Stimulated activated CD4-positive, alpha-beta T cell treated with anti-CD3 and anti-CD28 coated beads, Interleukin-4, amount 100 ng/mL, for 48 hours (primary cell): ENCODE measurements at places on chromosomes 5 and 9.

DNA sequence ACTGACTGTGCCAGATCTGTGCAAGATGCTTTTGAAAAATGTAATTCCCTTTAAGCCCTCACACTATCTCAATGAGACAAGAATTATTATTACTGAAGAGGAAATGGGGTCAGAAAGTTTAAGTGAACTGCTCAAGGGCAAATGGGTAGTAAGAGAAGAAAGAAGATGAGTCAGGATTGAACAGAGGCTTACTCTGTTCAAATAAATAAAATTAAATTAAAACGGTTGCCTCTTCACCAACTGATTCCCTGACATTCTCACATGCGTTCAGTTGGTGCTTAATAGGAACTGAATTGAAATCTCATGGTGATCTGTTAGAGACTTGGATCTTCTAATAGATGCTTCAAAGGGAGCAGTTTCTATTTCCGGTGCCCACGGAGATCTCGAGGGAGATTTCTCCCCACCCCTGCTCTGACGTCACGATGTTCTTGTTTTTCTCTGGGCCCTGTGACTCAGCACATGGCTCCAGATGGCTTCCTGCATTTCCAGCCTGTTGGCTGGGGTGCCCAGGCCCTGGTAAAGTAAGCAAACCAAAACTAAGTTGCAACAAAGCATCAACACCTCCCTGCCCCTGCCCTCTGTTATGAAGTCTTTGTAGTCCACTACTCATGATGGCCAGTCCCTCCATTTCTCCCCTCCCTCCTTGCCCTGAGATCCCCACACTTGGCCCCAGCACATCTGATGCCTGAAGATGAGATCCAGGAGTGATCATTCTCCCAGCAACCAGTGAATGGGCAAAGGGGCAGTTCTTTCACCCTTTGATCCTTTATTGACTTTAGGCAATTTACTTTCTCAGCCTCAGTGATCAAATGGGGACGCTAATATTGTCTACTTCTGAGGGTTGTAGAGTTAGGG is 106.1 kb upstream of the CPEB4 start:
- DNase-seq: peak; percentile 27

- no peak for DNase-seq
Measured at GRCh38 chr9:25990376-25990775, 312.1 kb upstream of the TUSC1 start.

DNA sequence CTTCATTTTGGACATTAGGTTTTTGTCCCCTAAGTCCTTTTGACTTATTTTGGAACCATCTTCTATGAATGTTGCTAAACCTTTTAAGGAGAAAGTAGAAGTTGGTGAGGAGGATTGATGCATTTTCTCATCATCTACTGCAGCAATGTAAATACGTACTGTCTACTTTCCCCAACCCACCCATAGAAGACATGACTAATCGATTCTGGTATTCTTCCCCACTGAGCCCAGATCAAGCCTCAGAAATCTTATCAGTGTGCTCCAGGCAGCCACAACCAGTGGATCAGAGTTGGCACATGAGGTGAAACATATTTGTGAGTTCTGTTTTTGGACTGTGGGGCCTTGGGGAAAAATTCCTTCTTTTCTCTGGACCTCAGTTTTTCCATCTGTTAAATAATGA is 57.7 kb downstream of the FGF18 start:
- DNase-seq: no peak

GRCh38 chr9:12776513-12777055 is 1.8 kb downstream of the LURAP1L start:
- DNase-seq: no peak

DNA sequence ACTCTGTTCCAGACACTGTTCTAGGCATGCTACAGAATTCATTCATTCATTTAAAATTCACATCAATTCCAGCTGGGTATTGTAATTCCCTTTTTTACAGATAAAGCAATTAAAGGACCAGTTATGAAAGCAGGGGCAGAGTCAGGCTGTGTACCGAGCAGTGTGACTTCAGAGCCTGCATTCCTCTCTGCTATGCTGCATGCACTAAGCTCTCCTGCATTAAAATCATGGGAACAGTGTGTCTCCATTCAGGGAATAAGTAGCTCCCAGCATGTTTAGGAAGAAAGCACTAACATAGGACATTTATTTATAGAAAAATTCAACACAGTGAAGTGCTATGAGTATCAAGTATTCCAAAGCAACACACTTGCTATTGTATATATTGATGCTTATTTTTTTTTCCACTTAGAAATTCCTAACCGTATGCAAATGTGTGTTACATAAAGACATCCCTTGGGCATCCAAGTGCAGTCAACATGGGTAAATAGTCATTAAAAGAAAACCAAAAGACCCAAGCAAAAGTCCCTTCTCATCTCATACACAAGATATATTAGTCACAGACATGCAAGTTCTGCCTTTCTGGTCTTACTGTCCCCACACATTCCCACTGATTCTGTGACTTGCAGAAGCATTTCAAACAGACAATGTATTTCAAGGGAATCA is 173.7 kb downstream of the GABRB2 start:
- DNase-seq: no peak

DNA sequence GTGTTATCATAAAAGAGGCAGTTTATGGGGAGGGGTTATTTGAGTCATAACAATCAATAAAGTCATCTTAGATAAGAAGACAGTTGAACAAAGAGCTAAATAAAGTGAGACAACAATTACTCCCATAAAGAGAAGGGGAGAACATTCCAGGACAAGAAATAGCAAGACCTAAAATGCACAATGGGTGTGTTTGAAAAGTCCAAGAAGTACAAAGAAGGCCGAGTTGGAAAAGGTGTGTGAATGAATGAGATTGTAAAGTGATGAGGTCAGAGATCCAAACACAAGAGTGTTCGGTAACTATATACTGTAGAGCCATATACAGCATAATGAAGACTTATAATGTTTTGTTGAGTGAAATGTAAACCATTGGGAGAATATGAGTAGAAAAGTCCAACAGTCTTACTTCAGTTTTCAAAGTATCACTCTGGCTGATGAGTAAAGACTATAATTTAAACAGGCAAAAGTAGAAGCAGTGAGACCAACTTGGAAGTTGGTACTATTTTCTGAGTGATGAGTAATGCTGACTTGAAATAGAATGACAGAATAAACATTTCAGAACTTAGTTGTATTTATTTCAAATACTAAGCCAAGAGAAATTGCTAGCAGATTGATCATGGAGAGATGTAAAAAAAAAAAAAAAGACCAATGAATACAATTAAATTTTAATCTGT is 868.7 kb upstream of the CDH9 start:
- DNase-seq: no peak

DNA sequence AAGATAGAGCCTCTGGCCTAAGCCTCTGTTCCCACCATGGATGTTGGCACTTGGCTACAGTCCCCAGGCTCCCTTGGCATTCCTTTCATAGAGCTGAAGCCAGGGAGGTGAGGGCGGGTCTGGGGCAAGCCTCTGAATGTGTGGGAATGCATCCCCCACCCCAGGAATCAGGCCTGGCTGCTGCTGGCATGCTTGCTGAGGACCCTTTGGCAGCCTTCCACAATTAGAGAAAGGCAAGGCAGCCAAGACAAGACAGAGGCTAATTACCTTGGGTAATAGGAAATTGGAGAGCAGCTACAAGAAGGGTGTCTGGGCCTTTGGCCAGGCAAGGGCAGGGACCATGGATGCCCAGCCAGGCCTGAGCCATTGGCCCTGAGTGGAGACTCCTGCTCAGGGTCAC is 204.4 kb upstream of the TRIM32 start:
- no peak for DNase-seq

DNA sequence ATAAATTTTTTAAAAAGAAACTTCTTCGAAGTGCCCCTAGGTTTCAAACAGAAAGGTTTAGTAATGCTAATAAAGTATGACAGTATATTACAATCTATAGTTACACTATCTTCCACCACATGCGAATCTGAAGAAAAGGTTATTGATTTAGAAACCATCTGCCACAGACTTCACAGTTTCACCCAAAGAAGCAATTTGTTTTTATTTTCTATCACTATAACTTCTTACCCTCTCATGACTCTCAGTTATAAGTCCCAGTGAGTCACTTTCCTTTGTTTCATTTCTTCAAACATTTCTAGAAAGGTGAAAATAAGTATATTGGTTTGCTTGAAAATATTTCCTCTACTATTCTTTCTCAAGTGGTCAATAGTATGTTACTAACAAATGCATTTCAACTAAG is 93.6 kb downstream of the MCTP1 start:
- DNase-seq: no peak

GRCh38 chr5:164002628-164003027 is 497.2 kb downstream of the MAT2B start:
- DNase-seq: no peak

DNA sequence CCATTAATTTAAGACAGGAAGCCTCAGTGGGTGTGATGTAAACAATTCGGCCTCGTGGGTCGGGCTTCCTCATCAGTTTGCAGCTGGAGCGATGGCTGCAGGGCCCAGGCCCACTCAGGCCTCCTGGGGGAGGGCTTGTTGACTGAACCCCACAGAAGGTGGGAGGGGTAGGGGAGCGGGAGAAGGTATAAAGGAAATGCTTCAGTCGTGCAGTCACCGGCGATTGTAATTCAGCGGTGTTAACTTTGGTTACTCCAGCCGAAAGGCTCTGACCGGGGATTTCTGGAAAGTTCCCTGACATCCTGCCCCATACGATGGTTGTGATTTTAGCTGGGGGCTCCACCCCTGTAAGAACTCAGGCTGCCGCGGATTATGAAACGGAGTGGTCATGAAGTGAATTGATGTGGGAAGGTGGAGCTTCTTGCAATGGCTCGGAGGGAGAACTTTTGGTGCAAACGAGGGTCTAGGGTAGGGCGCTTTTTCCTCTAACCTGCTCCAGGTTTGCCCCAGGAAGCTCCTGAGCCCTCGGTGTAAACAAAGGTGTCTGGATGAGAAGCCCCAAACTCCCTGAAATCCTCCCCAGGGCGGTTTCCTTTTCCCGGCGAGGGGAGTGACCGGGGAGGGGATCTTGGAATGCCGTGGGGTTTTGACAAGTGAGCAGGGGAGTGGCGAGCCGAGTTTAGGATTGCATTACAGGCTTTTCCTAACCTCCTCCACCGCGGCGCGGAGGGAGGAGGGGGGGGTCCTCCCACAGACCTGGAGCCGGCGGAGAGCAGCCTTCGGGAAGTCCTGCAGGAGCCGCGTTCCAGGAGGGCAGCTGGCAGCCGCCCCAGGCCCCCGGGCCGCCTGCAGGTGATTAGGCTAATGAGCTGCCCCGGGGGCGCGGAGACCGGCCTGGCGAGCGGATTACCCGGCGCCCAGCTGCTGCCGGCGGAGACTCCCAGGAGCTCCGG is 215.5 kb downstream of the PDZD2 start:
- no peak for DNase-seq

- DNase-seq: no peak
Measured at GRCh38 chr5:136087961-136088871, 44.4 kb upstream of the SMAD5 start.

- DNase-seq: no peak
Measured at GRCh38 chr5:68230285-68230684, 14.7 kb downstream of the PIK3R1 start.

DNA sequence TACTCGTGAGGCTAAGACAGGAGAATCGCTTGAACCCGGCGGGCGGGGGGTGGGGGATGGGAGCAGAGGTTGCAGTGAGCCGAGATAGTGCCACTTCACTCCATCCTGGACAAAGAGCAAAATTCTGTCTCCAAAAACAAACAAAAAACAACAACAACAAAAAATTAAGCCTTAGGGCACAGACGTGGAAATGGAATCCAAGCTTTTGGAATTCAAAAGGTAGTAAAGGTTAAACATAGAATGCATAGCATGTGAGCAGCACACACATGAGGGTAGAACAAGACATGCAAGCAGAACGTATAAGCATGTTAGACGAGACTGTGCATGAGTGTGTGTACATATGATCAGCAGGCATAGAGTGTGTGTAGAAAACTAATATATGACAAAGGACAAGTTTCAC is 68.0 kb downstream of the PTBP3 start:
- DNase-seq: no peak

DNA sequence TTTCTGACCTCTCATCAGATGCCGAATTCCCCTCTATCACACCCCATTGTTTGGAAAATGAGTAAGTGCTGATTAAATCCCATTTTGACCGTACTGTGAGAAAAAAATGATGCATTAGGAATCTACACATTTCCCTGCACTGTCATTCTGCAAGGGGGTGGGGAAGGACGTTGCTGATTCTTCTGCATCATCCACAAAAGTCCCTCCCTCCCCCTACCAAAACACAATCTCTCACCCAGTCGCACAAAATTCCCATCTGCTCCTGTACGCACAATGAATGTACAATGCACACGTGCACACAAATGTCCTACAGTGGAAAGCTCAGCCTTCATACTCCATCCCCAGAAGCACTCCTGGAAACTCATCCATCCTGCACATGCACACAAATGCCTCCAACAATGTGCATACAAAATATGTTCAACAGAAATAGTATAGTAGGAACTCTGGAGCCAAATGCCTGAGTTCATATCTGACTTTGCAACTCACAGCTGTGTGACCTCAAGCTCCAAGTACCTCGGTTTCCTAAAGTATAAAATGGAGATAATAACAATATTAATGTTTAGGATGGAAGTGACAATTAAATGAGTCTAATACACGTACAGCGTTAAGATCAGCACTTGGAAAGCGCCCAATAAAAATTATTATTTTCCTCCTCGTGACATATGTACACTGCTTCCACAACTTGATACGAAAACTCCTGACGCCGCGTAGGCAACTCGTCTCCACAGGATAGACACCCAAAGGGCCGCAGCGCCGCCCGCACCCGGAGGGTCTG is 809 bp downstream of the TNIP1 start:
- DNase-seq: peak; percentile 58

DNA sequence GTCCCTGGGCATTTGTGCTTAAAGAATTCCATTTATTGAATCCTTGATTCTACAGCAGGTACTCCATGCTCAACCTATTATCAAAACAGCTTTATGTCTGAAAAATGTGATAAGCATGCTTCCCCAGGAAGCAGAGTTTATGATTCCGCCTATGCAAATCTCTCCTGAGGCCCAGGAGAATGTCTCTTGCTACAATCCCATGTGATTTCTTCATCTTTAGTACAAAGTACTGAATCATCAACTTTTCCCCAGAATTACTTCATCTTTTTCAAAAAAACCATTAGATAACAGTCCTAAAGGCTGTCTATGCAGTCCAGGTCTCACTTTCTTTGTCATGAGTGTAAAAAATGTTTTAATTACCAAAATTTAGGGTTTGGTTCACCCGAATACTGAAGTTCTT is 130.2 kb upstream of the ADAMTSL1 start:
- DNase-seq: no peak
